ENCODE measurements at places on chromosomes 4 and X. TPM values are rescaled to one million over a fixed set of nuclear protein-coding genes. Genes with fewer than 3 reads are reported as not detected.

The PHOX2B gene
- not detected for total RNA-seq

The PORCN gene
- 12.5 TPM for total RNA-seq

The MBNL3 gene
- total RNA-seq, result 3.8 TPM

The PPA2 gene
- 61.9 TPM for total RNA-seq

The PDGFRA gene
- total RNA-seq, result 69.6 TPM

The ITM2A gene
- not detected for total RNA-seq

The MAOA gene
- 3.4 TPM for total RNA-seq

The GAGE12E gene
- not detected for total RNA-seq

The ANK2 gene
- total RNA-seq, result 71.2 TPM

The TACR3 gene
- total RNA-seq, result not detected
